ENCODE measurements at places on chromosomes 7 and 10. TPM values are rescaled to one million over a fixed set of nuclear protein-coding genes. Genes with fewer than 3 reads are reported as not detected.

Gene TUBAL3
- total RNA-seq: not detected

Gene C7orf57
- 3.2 TPM for total RNA-seq

Gene PCGF5
- 23.3 TPM for total RNA-seq

Gene KCNIP2
- 4.3 TPM for total RNA-seq

Gene BET1
- 14.3 TPM for total RNA-seq

Gene ACHE
- total RNA-seq: 10.4 TPM

Gene FGL2
- total RNA-seq: not detected

Data from Panc1 (cell line).